Activated B cell treated with CpG ODN at 0.5 μM for 24 hours (primary cell): ENCODE measurements at places on chromosomes 12 and 14. TPM values are rescaled to one million over a fixed set of nuclear protein-coding genes. Genes with fewer than 3 reads are reported as not detected.

GRCh38 chr14:60945984-60946383, 34.9 kb downstream of the TRMT5 start:
- H3K36me3 ChIP-seq: peaks cover 20% of the 10 kb centered on the region
- no peak overlapping the region for H3K27ac ChIP-seq
- no peak overlapping the region for H3K4me3 ChIP-seq
- DNase-seq: no peak
- no peaks in the 10 kb centered on the region for H3K27me3 ChIP-seq
- no peaks in the 10 kb centered on the region for H3K4me1 ChIP-seq

DNA sequence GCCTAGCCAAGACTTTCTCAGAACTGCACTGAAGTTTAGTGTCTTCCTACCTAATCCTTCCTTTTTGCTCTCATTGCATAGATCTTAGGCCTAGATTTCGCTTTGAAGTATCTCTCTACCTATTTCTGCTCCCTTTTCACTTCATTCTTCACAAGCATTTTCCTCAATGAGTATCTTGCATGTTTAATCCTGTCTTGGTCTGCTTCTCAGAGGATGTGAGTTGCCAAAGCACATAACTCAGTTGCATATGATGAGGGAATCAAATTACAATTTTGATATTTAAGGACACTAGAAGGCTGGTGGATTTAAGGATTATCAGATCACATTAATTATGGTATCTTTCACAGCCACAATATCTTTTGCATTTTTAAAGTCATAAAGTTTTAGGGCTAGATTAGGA, 195.5 kb upstream of the DAAM1 start:
- no peak overlapping the region for H3K27ac ChIP-seq
- no peaks in the 10 kb centered on the region for H3K27me3 ChIP-seq
- no peak overlapping the region for H3K4me3 ChIP-seq
- no peaks in the 10 kb centered on the region for H3K36me3 ChIP-seq

DNA sequence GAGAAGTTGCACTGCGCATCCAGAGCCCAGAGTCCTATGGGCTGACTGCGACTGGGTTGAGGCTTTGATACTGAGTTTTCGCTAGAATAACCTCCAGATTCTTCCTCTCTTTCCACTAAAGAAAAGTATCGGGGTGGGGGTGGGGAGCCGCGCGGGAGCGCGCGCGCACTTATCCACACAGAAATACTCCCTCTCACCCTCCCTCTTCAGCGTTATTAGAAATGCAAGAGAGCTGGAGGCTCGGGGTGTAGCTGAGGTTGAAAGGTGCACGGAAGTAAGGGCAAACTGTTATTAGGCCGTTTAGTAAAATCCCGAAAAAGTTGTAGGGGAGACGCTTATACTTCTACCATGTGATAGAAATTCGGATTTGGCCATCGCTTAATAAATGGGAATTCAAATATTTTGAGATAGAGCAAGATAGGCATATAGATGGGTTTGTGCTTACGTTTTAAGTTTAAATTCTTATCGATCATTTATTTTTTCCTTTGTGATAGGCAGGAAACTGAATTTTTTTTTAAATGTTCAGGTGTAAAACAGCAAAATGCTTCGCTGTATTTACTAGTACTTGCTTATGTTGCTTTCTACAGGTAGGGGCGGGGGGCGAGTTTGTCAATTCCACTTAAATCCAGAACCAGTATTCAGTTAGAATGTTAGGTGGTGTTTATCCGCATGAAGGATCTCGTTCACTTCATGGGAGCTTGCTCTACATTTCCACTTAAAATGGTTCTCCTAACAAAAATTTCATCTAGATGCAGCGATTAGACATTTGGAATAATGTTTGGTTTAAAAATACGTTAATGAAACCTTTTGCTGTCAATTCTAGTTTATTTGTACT, 1.1 kb downstream of the ARHGAP5 start:
- peaks cover 41% of the 10 kb centered on the region for H3K4me1 ChIP-seq
- peak overlapping the region; percentile 93 for H3K4me3 ChIP-seq
- DNase-seq: no peak

DNA sequence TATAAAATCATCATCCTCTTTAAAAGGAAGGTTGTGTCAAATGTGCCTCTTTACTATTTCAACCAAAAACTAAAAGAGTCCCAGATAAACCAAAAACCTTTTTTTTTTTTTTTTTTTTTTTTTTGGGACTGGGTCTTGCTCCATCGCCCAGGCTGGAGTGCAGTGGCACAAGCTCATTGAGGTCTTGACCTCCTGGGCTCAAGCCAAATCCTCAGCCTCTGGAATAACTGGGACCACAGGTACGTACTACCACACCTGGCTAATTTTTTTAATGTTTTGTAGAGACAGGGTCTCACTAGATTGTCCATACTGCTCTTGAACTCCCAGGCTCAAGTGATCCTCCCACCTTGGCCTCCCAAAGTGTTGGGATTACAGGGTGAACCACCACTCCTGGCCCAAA, 16.4 kb upstream of the SELPLG start:
- no peak for DNase-seq
- no peak overlapping the region for H3K27ac ChIP-seq
- no peak overlapping the region for H3K4me3 ChIP-seq

DNA sequence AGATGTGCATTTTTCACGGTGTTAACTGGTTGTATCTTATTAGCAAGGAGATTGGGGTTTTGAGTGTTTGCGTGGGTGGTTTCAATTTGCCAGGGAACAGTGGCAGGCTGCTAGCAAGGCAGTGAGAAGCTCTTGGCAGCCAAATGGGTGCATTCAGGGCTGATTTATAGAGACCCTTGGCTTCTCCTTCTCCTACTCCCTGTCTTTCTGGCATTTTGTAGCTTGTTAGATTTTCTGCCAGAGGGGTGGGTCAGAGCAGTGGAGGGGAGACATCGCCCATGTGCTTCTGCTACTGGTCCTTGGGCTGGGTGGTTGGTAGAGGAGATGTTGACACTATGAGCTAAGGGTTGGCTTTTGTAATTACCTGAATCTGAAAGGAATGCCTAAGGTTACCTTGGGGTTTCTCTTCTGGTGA, 9.6 kb downstream of the CALM1 start:
- no peak overlapping the region for H3K4me3 ChIP-seq
- peaks cover 66% of the 10 kb centered on the region for H3K36me3 ChIP-seq
- DNase-seq: no peak

DNA sequence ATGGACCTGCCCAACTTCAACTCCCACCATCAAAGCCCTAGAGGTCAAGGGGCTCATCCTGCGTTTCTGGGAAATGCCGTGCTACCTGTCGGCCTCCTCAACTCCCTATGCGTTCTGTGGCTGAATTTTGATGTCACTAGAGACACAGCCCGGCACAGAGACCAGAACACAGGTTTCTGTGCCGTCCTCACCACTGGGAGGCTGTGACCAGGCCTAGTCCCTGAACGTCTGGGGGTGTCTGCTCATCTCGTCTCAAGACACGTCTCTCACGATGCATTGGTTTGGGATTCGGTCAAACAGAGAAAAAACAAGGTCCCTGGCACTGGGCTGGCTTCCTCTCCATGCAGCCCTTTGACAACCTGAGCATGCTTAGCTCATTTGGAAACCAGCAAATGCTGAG, 33.5 kb downstream of the SLC15A4 start:
- H3K4me1 ChIP-seq: peaks cover 82% of the 10 kb centered on the region
- no peak for DNase-seq
- peak overlapping the region; percentile 72 for H3K27ac ChIP-seq
- H3K27me3 ChIP-seq: no peaks in the 10 kb centered on the region
- no peak overlapping the region for H3K4me3 ChIP-seq

DNA sequence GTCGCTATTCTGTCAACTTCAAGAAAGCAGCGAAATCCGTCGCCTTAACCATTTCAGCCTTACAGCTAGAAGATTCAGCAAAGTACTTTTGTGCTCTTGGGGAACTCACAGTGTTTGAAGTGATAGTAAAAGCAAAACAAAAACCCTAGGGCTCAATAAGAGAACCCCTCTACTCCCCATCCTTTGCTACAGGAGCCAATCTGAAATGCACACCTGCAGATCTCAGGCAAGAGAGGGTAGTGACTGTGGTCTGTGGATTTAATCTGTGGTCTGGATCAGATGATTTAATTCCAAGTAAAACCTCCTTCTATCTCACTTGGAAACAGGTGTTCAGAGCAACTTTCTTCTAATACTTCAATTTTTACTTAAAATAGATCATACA, 422.9 kb upstream of the OR4E1 start:
- H3K27ac ChIP-seq: no peak overlapping the region
- no peaks in the 10 kb centered on the region for H3K36me3 ChIP-seq
- no peak for DNase-seq
- H3K27me3 ChIP-seq: peaks cover 33% of the 10 kb centered on the region
- no peak overlapping the region for H3K4me3 ChIP-seq

TTLL5 gene
- total RNA-seq: 37.9 and 39.1 TPM in 2 replicates

- H3K27me3 ChIP-seq: peaks cover 21% of the 10 kb centered on the region
- H3K27ac ChIP-seq: no peak overlapping the region
- no peaks in the 10 kb centered on the region for H3K36me3 ChIP-seq
- DNase-seq: no peak
- H3K4me1 ChIP-seq: peaks cover 12% of the 10 kb centered on the region
- no peak overlapping the region for H3K4me3 ChIP-seq
These were observed 68.2 kb upstream of the EVL start for GRCh38 chr14:99996951-99997571.

ASIC1 gene
- not detected in 2 replicates for total RNA-seq

PTPN6 gene
- 371 and 393 TPM in 2 replicates for total RNA-seq

- no peak overlapping the region for H3K27ac ChIP-seq
- H3K27me3 ChIP-seq: no peaks in the 10 kb centered on the region
- H3K4me1 ChIP-seq: no peaks in the 10 kb centered on the region
- no peaks in the 10 kb centered on the region for H3K36me3 ChIP-seq
- no peak overlapping the region for H3K4me3 ChIP-seq
- no peak for DNase-seq
These were observed 43.2 kb downstream of the RTN1 start for GRCh38 chr14:59827401-59827800.

GRCh38 chr14:81402123-81402495, 2.0 kb upstream of the STON2 start:
- H3K27me3 ChIP-seq: peaks cover 13% of the 10 kb centered on the region
- H3K4me1 ChIP-seq: no peaks in the 10 kb centered on the region
- no peak overlapping the region for H3K27ac ChIP-seq
- no peak for DNase-seq
- no peaks in the 10 kb centered on the region for H3K36me3 ChIP-seq

PLBD1 gene
- 0.33 and 0.56 TPM in 2 replicates for total RNA-seq

POTEG gene
- total RNA-seq: not detected in 2 replicates

- peak overlapping the region; percentile 86 for H3K27ac ChIP-seq
- H3K36me3 ChIP-seq: peaks cover 6% of the 10 kb centered on the region
- no peaks in the 10 kb centered on the region for H3K27me3 ChIP-seq
- peaks cover 78% of the 10 kb centered on the region for H3K4me1 ChIP-seq
These were observed 111.1 kb upstream of the AMIGO2 start for GRCh38 chr12:47190905-47191304.

ADAMTS20 gene
- not detected in 2 replicates for total RNA-seq

GRCh38 chr14:70045844-70046535, 142.8 kb downstream of the SLC8A3 start:
- no peaks in the 10 kb centered on the region for H3K4me1 ChIP-seq
- DNase-seq: no peak
- H3K4me3 ChIP-seq: no peak overlapping the region
- H3K36me3 ChIP-seq: no peaks in the 10 kb centered on the region
- H3K27me3 ChIP-seq: peaks cover 10% of the 10 kb centered on the region
- no peak overlapping the region for H3K27ac ChIP-seq

DNA sequence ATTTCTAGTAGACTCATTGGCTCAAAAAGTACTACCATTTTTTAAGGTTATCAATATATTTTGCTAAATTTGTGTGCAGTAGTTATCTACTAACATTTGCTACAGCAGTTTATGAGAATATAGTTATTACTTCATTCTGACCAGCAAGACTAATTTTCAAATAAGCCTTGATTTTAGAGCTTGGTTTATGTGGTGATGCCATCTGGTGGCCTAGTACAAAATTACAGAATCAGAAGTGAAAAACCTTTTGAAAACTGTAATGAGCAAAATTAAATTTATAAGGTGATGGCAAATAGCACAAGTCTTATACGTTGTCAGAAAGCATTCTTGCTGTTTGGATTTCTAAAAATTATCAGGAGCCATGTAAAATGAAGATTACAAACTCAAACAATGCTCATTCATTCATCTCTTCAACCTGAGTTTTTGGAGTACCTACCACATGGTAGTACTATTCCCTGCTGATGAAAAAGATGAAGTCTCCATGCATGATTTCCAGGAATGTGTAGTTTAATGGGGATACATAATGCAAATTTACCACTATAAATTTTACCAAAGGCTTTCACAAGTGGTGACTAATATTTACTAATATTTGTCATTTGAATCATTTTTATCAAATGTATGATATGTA, 51.0 kb downstream of the MAGOHB start:
- no peak overlapping the region for H3K27ac ChIP-seq
- H3K27me3 ChIP-seq: peaks cover 11% of the 10 kb centered on the region
- no peaks in the 10 kb centered on the region for H3K4me1 ChIP-seq
- no peaks in the 10 kb centered on the region for H3K36me3 ChIP-seq
- no peak for DNase-seq
- H3K4me3 ChIP-seq: no peak overlapping the region

GRCh38 chr14:88005978-88006851, 1.3 kb downstream of the GPR65 start:
- peak overlapping the region; percentile 83 for H3K4me3 ChIP-seq
- H3K4me1 ChIP-seq: peaks cover 77% of the 10 kb centered on the region
- H3K27ac ChIP-seq: peak overlapping the region; percentile 84
- no peaks in the 10 kb centered on the region for H3K27me3 ChIP-seq

- H3K4me3 ChIP-seq: no peak overlapping the region
- no peaks in the 10 kb centered on the region for H3K4me1 ChIP-seq
- DNase-seq: no peak
- peaks cover 2% of the 10 kb centered on the region for H3K36me3 ChIP-seq
- H3K27ac ChIP-seq: no peak overlapping the region
These were observed 29.8 kb downstream of the MED21 start for GRCh38 chr12:27052176-27052575.

DNA sequence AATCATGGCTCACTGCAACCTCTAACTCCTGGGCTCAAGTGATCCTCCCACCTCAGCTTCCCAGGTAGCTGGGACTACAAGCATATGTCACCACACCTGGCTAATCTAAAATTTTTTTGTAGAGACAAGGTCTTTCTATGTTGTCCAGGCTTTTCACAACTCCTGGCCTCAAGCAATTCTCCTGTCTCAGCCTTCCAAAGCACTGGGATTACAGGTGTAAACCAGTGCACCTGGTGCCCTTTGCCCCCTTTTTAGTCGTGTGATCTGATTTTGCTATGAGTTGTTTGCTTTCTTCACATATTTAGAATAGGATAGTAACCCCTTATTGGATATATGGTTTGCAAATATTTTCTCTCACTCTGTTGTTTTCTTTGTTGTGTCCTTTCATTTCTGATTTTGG, 1.7 kb upstream of the RAD52 start:
- peaks cover 21% of the 10 kb centered on the region for H3K4me1 ChIP-seq
- peaks cover 13% of the 10 kb centered on the region for H3K36me3 ChIP-seq
- no peak for DNase-seq
- H3K27me3 ChIP-seq: no peaks in the 10 kb centered on the region

KRT77 gene
- total RNA-seq: not detected in 2 replicates

- no peak overlapping the region for H3K4me3 ChIP-seq
- no peaks in the 10 kb centered on the region for H3K27me3 ChIP-seq
- no peak for DNase-seq
These were observed 502.6 kb downstream of the DIO2 start for GRCh38 chr14:79708426-79709388.
